ENCODE measurements at places on chromosomes 5 and 9. TPM values are rescaled to one million over a fixed set of nuclear protein-coding genes. Genes with fewer than 3 reads are reported as not detected.

GRCh38 chr5:154514331-154514730, 36.3 kb upstream of the HAND1 start:
- no peaks in the 10 kb centered on the region for H3K27me3 ChIP-seq
- H3K27ac ChIP-seq = no peak overlapping the region
- H3K36me3 ChIP-seq = no peaks in the 10 kb centered on the region

- no peak overlapping the region for H3K27ac ChIP-seq
- H3K4me3 ChIP-seq = no peak overlapping the region
- H3K27me3 ChIP-seq = no peaks in the 10 kb centered on the region
- peaks cover 4% of the 10 kb centered on the region for H3K36me3 ChIP-seq
- H3K4me1 ChIP-seq = no peaks in the 10 kb centered on the region
Measured at GRCh38 chr5:172095368-172096206, 89.1 kb upstream of the FBXW11 start.

Gene FRRS1L
- total RNA-seq = 7.5 TPM

DNA sequence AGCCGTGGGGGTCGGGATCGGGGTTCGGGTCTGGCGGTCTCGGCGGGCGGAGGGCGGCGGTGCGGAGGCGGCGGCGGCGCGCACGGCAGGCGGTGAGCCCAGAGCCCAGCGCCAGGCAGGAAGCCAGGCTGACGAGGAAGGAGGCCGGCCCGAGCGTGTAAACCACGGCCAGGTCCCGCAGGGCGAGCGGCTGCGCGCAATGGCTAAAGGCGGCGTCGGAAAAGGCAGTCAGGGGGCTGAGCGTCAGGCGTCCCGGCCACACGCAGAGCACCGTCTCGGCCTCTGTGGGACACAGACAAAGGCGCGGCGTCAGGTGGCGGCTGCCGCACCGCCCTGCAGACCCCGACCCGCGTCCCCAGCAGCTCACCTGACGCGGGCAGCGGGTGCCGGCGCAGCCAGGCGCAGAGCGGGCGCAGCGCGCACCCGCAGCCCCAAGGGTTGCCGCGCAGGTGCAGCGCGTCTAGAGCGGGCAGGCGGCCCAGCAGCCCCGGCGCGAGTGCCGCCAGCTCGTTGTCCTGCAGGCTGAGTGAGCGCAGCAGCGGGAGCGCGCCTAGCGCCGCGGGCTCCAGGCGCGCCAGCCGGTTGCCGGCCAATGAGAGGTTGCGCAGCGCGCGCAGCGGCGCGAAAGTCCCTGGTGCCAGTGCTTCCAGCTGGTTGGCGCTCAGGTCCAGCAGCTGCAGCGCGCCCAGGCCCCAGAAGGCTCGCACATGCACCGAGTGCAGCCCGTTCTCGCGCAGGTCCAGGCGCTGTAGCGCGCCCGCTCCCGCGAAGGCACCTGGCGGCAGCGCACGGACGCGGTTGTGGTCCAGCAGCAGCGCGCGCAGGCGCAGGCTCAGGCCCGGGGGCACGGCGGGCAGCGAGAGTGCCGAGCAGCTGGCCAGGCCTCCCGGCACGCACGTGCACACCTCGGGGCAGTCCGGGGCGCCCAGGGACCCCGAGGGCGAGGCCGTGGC, 671 bp downstream of the LRRC26 start:
- H3K27ac ChIP-seq = no peak overlapping the region
- peaks cover 35% of the 10 kb centered on the region for H3K4me1 ChIP-seq
- peaks cover 33% of the 10 kb centered on the region for H3K27me3 ChIP-seq
- DNase-seq = no peak
- H3K4me3 ChIP-seq = peak overlapping the region; percentile 11

- no peaks in the 10 kb centered on the region for H3K4me1 ChIP-seq
- H3K27ac ChIP-seq = no peak overlapping the region
- no peak overlapping the region for H3K4me3 ChIP-seq
Measured at GRCh38 chr5:81389025-81389424, 4.9 kb downstream of the ACOT12 start.

- H3K4me1 ChIP-seq = no peaks in the 10 kb centered on the region
- H3K4me3 ChIP-seq = peak within 1 kb of the TSS; percentile 80
- peak within 1 kb of the TSS; percentile 81 for H3K27ac ChIP-seq
- H3K36me3 ChIP-seq = no peaks in the 10 kb centered on the region
- H3K27me3 ChIP-seq = no peaks in the 10 kb centered on the region
Measured at GRCh38 chr9:75890472-75891276, at the start of gene PCSK5. TSS of gene PCSK5 (plus strand) at chr9:75890673. CDS start at chr9:75891182, 509 bp downstream.

DNA sequence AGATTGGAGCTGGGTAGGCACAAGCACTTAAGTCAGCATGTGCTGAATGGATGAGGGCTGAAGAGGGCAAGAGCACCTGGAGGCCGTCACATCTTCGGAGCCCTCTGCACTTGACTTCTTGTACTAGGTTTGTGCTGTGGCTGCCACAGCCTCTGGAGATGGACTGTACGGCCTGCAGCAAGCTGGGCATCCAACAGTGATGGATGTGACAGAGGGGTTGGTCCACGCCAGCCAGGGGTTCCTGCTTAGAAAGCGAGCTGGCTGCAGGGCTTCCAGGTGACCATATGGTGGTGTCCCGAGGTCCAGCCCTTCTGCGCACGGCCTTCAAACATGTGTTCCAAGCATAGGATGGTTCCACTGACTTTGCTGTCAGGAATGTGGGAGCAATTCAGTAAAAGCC, 65.1 kb upstream of the PHYKPL start:
- no peaks in the 10 kb centered on the region for H3K36me3 ChIP-seq
- DNase-seq = no peak
- no peaks in the 10 kb centered on the region for H3K27me3 ChIP-seq
- H3K4me1 ChIP-seq = no peaks in the 10 kb centered on the region
- H3K4me3 ChIP-seq = no peak overlapping the region

DNA sequence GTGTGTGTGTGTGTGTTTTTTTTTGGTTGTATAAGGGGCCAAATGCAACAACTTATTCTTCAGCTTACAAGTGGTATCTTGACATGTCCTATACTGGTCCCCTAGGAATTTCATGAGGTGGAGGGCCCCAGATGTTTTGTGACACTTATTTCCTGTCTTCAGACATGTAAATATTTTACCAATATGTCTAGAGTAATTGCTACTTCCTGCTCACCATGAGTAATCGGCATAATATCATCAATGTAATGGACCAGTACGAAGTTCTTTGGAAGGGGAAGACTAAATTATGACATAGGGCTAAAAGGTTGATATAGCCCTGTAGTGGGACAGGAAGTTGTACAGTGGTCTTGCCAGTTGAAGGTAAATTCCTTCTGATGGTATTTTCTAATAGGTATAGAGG, 3.7 kb upstream of the OTULIN start:
- no peak overlapping the region for H3K4me3 ChIP-seq
- H3K4me1 ChIP-seq = peaks cover 15% of the 10 kb centered on the region
- no peaks in the 10 kb centered on the region for H3K36me3 ChIP-seq
- DNase-seq = no peak
- H3K27me3 ChIP-seq = no peaks in the 10 kb centered on the region

Gene DRD1
- not detected for total RNA-seq

DNA sequence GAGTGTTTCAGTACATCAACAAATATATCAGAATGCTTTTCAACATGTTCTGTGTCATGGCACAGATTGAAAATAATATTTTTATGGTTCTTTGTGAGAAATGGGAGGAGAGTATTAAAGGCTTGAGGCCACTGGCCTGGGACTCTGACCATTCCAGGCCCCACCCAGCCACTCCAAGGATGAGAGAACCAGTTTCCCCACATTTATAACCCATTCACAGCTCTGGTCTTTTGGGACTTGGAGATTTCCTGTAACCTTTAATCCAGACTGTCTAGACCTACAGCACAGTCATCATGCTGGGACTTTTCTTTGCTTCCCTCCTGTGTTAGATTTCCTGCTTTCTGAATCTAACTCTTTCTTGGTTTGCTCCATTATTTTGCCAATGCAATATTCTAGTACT, 389.6 kb downstream of the KIAA0825 start:
- no peaks in the 10 kb centered on the region for H3K27me3 ChIP-seq
- H3K36me3 ChIP-seq = no peaks in the 10 kb centered on the region
- no peak for DNase-seq
- H3K27ac ChIP-seq = peak overlapping the region; percentile 51
- no peaks in the 10 kb centered on the region for H3K4me1 ChIP-seq

Gene FAM151B
- 1.9 TPM for total RNA-seq

- H3K4me1 ChIP-seq = no peaks in the 10 kb centered on the region
- H3K36me3 ChIP-seq = peaks cover 48% of the 10 kb centered on the region
Measured at GRCh38 chr5:179879690-179880010, 21.0 kb upstream of the MRNIP start.

- no peak for DNase-seq
- H3K27me3 ChIP-seq = no peaks in the 10 kb centered on the region
- H3K4me3 ChIP-seq = no peak overlapping the region
Measured at GRCh38 chr9:16057541-16057940, 504.7 kb downstream of the CCDC171 start.

Gene FAM81B
- 24.7 TPM for total RNA-seq

DNA sequence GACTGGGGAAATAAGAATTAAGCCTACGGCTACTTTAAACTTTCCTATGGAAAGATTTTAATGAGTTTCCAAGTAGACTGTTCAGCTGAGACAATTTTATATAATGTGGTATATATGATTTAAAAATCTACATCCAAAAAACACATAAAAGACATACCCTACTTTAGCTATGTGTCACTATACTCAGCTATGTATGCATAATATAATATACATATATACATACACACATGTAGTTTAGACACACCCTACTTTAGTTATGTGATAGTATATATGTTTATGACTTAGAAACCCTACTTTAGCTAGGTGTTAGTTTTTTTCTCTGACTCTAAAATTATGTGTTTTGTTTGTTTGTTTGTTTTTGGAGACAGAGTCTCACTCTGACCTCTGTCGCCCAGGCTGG, 100.5 kb upstream of the DAB2 start:
- no peak for DNase-seq
- no peaks in the 10 kb centered on the region for H3K4me1 ChIP-seq
- H3K36me3 ChIP-seq = no peaks in the 10 kb centered on the region
- peak overlapping the region; percentile 47 for H3K27ac ChIP-seq

DNA sequence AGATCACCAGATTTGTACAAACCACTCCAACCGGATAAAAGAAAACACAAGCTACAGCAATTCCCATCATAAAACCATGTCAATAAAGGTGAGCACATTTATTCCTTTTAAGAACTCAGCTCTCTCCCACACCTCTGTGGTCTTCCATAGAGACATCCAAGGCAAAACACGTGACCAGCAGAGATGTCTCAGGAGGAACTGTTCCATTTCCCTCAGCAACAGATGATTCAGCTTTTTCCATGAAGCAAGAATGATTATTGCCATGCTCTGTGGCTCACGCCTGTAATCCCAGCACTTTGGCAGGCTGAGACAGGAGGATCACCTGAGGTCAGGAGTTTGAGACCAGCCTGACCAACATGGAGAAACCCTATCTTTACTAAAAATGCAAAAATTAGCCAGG, 15.8 kb downstream of the GZMK start:
- no peaks in the 10 kb centered on the region for H3K36me3 ChIP-seq
- no peak overlapping the region for H3K4me3 ChIP-seq
- H3K27ac ChIP-seq = no peak overlapping the region
- H3K27me3 ChIP-seq = no peaks in the 10 kb centered on the region

GRCh38 chr5:113089653-113090335, 113.2 kb downstream of the DCP2 start:
- no peak overlapping the region for H3K4me3 ChIP-seq
- H3K36me3 ChIP-seq = peaks cover 3% of the 10 kb centered on the region
- peaks cover 83% of the 10 kb centered on the region for H3K4me1 ChIP-seq
- H3K27me3 ChIP-seq = no peaks in the 10 kb centered on the region

GRCh38 chr5:177439518-177440053, 7.0 kb upstream of the PRR7 start:
- DNase-seq = no peak
- no peak overlapping the region for H3K27ac ChIP-seq
- no peaks in the 10 kb centered on the region for H3K27me3 ChIP-seq
- no peaks in the 10 kb centered on the region for H3K4me1 ChIP-seq

All from right atrium auricular region (tissue), 2 donors.